ENCODE measurements at places on chromosomes 2 and 18.

GRCh38 chr18:7414459-7414858 lies 152.7 kb upstream of the PTPRM start:
- DNase-seq, result no peak

DNA sequence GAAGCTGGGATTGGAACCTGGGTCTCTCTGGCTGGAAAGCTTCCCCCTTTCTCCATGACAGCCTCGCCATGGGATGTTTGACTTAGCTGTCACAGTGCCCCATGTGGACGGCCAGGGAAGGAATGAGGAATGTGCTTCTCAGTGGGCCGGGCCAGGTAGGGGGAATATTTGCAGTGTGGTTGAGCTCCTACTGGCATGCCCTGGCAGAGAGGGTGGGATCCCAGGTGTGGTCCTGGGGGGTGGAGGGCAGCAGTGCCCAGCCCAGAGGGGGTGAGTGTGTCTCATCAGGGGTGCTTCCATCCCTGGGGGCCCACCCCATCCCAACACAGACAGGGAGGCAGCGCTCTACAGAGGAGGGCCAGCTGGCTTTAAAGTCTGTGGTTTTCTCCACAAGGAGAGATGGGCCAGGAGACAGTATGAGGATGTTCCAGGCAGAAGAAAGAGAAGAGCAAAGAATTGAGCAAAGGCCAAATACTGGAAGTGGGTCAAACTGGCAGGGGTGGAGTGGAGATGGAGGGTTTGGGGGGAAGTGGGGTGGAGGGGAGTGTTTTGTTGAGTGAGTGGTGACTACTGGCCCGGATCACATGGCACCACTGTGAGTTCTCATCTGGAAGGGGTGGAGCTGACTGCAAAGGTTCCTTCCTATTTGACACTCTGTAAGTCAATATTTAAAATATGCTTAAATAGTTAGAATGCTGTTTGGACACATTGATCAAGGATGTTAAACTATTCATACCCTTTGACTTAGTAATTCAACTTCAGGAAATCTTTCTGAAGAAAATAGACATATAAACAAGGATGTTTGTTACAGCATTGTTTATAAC lies 94.0 kb downstream of the MYCN start:
- no peak for DNase-seq

DNA sequence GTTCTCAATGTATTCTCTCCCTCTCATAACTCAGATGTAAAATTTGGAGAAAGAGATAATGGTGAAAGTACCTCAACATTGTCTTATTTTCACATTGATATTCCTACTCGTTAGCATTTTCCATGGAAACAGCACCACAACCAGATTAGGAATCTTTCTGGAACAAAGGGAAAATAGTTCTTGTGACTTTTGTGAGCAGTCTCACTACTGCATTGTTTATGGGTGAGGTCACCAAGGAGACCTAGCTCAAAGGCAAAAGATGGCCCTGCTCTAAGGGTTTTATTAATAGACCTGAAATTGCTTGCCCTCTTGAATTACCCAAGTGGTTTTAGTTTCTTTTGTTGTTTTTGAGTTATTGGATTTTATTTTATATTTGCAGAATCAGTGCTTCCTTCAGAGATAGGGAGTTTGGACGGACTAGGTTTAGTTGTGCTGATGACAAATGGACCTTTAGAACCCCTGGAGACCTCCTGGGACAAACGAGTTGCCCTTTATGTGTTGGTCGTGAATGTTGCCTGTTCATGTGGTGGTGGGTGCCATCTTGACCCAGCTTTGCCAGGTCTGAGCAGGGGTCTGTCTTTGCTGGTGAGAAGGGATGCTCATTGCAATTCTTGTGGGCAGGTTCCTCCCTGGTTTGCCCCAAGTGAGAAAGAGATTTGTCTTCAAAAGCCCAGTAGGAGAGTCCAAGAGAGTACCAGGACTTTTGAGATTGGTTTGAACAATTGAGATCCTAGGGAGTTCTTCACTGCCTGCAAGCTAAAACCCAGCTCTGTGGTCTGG lies 58.1 kb downstream of the INPP4A start:
- no peak for DNase-seq

GRCh38 chr2:170282851-170283250 lies 104.9 kb downstream of the MYO3B start:
- DNase-seq, result no peak

- no peak for DNase-seq
Observed at GRCh38 chr2:240933048-240933965, 27.2 kb downstream of the CROCC2 start.

GRCh38 chr2:237896956-237897355 lies 37.5 kb downstream of the RAMP1 start:
- DNase-seq, result no peak

DNA sequence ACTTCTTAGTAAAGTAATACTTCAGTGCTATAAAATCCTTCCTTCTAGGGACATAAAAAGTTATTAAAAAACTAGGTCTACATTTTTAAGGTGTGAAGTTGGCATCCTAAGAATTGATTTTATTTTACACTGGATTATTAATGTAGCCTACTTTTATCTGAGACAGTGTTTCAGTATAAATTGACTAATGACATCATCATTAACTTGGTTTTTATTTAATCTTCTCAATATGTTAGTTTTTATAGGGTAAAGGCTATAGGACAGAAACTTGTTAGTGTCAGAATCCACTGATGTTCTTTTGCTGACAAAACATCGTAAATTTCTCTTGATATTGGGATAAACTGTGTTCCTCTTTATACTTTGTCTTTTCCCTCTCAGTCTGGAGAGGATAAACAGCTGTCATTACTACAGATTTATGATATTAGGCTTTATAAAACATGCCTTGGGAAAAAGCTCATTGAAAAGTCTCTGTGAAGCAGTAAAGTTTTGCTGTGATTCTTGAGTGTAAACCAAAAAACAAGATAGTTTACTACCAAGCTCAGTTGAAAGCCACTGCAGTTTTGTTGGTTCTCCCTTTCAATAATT lies 569.9 kb downstream of the EPHA4 start:
- no peak for DNase-seq

GRCh38 chr2:41892476-41892875 lies 155.3 kb upstream of the PKDCC start:
- DNase-seq, result no peak

GRCh38 chr2:33502025-33502424 lies 25.6 kb downstream of the RASGRP3 start:
- DNase-seq, result no peak

GRCh38 chr2:71154798-71155197 lies 24.4 kb downstream of the MPHOSPH10 start:
- DNase-seq, result no peak

DNA sequence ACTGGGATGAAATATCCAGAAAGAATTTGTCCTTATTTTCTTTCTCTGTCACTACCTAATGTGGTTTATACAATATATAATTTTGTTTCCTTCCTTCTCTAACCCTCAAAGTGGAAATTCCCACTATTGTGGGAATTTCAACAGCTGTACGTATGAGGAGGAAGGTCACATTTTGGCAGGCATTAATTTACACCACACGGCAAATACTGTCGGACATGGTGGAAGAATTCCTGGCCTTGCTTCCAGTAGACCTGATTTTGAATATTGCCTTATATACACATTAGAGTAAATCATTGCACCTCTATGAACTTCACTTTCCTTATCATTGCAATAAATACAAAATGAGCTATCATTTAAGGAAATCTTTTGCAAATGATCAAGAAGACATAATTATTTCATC lies 358.1 kb upstream of the ETAA1 start:
- DNase-seq, result no peak

DNA sequence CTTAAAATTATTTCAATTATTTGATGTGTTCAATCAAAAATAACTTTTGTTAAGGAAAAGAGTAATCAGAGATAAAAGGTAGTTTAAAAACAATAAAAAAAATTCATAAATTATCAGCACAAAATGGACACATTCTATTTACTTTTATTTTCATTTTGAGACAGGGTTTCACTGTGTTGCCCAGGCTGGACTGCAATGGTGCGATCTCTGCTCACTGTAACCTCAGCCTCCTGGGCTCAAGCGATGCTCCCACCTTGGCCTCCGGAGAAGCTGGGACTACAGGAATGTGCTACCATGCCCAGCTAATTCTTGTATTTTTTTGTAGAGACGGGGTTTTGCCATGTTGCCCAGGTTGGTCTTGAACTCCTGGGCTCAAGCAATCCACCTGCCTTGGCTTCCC lies 47.1 kb downstream of the LPIN2 start:
- no peak for DNase-seq

DNA sequence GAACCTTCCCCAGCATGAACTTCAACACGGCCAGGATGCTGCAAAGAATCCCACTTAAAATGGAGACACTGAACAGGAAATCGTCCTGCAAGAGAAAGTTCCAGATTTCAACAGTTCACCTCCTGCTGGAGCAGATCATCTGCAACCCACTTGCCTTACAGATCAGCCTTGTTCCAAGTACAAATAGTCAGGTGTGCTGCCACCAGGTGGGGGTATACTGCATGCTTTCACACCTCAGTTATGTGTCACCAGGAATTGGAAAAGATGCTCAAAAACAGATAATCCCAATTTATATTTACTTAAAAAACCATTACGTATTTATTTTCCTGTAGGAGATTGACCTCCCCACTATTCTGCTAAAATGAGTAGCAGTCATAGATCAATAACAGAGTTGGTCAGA lies 212.3 kb downstream of the MGAT5 start:
- DNase-seq, result peak; percentile 9

- DNase-seq, result no peak
Observed at GRCh38 chr18:68399721-68400120, 315.2 kb downstream of the TMX3 start.

DNA sequence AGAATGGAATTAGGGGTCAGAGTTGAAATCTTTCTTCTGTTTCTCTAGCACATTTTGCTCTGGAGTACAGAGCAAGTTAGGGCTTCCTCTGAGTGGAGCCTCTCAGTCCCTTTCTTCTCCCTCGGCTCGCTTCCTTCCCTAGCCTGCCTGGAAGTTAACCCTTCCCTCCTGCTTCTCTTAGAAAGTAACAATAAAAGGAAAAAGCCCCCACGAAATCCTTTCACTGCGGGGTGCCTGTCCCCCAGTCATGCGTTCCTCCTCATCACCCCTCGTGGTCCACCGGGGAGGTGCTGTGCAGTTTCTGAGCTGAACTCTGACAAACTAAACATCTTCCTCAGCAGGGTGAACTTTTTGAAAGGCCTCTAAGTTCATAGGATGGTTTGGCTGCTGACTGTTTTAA lies 2.0 kb downstream of the IGFBP2 start:
- no peak for DNase-seq

DNA sequence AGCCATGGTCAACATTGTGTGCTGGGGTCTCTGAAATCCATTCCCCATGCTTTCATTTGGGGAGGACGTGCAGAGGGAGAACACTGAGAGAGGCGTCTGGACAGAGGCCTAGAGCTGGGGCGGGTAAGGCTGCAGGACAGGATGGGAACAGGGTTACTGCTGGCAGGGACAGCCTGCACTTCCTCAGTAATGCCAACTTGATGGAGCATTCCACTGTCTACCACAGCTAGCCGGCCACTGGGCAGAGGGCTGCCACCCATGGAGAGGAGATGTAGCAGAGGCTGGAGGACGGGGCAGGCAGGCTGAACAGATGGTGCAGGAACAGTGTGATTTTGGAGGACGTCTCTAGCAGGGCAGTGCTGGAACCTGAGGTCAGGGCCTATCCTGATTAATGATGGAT lies 29.3 kb downstream of the MRPL33 start:
- DNase-seq, result no peak

- DNase-seq, result no peak
Observed at GRCh38 chr18:10354241-10354811, 100.1 kb upstream of the APCDD1 start.

GRCh38 chr2:138415985-138416384 lies 85.6 kb upstream of the SPOPL start:
- no peak for DNase-seq

DNA sequence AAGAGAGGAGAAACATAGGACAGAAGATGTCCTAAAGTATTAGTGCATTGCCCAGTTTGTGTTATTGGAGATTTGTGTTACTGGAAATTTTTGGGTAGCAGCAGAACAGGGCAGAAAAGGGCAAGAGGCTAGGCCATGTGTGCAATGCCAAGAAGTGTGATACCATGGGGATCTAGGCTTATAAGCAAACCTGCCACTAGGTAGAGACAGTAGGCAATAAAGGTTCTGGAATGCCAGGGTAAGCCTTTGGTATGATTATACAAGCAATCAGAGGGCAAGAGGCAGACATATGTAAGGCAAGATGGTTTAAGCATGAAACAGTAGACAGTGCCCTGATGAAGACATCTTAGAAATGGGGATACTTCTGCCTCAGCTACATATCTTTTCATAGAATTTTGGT lies 12.3 kb upstream of the CERS6 start:
- no peak for DNase-seq

DNA sequence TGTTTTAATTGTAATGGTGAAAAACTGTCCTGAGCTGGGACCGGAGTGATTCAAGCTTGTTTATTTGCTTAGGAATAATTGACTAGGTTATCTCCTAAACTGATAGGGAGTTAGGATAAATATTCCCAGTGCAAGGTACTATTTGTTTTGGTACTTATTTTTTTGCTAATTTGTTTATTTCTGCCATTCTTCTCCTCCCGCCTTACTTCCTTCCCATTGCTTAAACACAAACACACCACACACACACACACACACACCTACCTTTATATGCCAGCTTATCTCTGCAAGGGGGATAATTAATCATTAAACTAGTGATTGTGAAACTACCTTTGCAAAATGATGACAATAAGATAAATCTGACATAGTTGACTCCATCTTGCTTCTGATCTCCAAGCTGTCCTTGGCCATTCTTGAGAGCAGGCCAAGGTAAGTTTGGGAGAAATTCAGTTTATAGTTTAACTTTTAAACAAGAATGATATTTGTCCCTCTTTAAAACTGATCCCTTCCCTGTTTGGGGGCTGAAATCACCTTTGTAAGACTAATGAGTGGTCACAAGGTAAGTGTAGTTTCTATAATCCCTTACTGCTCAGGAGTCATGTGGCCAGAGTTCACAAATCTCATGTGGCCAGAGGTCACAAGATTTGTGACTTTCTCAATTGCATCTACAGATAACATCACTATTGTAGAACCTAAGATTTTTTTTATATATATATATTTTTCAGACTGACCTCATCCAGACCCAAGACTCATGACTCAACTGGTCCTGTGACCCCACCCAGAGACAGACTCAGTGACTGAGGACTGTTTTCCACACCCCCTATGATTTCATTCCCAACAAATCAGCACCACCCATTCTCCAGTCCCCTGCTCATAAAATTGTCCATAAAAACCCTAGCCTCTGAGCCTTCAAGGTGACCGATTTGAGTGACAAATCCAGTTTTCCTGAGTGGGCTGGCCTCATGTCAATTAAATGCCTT lies 83.1 kb upstream of the LRRTM4 start:
- no peak for DNase-seq

GRCh38 chr18:23479829-23480505 lies 23.3 kb upstream of the RMC1 start:
- no peak for DNase-seq

DNA sequence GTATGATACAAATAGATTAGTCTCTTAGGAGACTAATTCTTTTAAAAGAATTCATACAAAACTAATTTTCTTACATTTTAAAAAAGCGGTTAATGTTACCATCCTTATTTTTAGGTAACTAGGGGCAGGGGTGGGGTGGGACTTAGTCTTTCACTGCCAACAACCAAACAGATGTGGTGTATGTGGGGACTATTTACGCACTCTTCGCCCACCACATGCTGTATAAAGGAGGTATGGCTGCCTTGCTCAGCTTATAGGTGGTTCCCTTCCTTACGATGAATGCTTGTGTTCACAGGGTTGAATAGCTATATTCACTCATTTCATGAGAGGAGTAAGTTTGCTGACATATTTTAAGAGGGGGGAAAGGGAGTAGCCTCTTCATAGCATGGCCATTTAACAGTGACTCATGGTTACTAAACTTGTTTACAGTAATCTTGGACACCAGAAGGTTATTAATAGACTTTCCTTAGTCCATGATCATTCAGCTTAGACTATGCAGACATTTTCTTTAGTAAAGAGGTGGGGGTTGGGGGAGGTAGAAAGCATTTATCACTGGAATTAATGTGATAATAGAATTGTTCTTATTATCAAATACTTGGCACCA lies 61.8 kb downstream of the CAB39 start:
- DNase-seq, result no peak

Measured in stimulated activated CD4-positive, alpha-beta T cell treated with anti-CD3 and anti-CD28 coated beads, Interleukin-2, amount 100 ng/mL, for 48 hours (primary cell).